Transverse colon (tissue), 4 donors: ENCODE measurements at places on chromosomes 4 and X.

- no peak for DNase-seq
- H3K4me1 ChIP-seq: peaks cover 9% of the 10 kb centered on the region
- H3K27ac ChIP-seq: no peak overlapping the region
- no peak overlapping the region for H3K4me3 ChIP-seq
- no peaks in the 10 kb centered on the region for H3K36me3 ChIP-seq
These were observed 33.2 kb upstream of the HTRA3 start for GRCh38 chr4:8236106-8236919.

DNA sequence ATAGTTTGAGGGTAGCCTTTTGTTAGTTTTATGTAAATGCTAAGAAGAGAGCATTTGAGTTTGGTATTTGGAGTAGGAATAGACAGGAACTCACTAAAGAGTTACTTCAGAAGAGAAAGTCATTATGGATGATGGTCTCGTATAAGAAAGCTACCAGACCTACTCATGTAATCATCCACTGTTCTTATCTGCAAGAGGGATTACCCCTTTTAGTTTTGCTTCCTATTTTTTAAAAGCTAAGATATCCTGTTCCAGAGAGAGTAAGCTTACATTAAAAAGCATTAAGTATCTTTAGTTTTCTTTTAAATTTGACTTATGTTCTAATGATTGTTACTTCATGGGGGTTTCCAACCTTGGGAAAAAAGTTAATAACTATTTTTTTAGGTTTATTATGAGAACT, 12.5 kb upstream of the ART3 start:
- DNase-seq: no peak
- peaks cover 19% of the 10 kb centered on the region for H3K4me1 ChIP-seq
- H3K27me3 ChIP-seq: no peaks in the 10 kb centered on the region
- no peak overlapping the region for H3K27ac ChIP-seq
- H3K36me3 ChIP-seq: no peaks in the 10 kb centered on the region

- H3K36me3 ChIP-seq: no peaks in the 10 kb centered on the region
- H3K27me3 ChIP-seq: no peaks in the 10 kb centered on the region
- H3K27ac ChIP-seq: no peak overlapping the region
- H3K4me1 ChIP-seq: no peaks in the 10 kb centered on the region
These were observed 27.1 kb upstream of the IGFBP7 start for GRCh38 chr4:57137261-57137660.

DNA sequence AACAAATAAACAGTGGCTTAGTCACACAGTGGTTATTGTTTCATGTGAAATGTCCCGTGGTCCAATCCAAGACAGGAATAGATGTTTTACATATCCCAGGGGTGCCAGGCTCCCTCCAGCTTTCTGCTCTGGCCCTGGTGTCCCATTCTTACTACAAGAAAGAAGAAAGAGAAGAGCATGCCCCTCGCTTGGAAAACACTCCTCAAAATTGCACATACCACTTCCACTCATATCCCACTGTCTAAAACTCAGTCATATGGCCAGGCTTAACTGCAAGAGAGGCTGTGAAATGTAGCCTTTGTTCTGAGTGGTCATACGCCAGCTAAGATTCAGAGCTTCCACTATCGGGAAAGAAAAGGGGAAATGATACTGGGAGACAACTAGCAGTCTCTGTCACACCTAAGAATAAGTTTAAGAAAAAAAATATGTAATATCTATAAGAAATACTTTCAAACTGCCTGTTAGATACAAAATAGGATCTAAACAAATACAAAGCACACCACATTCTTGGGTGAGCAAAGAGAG, 306.8 kb upstream of the FAM241A start:
- H3K4me3 ChIP-seq: no peak overlapping the region
- no peaks in the 10 kb centered on the region for H3K4me1 ChIP-seq
- DNase-seq: no peak
- no peak overlapping the region for H3K27ac ChIP-seq
- no peaks in the 10 kb centered on the region for H3K27me3 ChIP-seq
- no peaks in the 10 kb centered on the region for H3K36me3 ChIP-seq

DNA sequence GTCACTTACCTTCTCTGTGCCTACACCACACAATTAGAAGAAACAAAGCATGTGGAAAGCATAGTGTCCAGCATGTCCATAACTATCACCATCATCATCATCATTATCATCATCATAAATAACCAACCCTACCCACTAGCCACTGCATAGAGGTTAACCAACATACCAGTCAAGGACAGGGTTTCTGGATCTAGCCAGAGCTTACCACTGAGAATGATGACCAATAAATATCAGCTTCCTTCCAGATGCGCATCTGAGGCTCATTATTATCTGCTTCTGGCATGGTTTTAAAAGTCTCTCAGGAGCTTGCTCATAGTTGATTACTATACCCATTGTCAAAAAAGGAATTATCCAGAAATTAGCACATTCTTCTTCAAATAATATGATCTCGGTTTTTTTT, 25.5 kb upstream of the MYOZ2 start:
- no peak overlapping the region for H3K4me3 ChIP-seq
- no peak for DNase-seq
- no peak overlapping the region for H3K27ac ChIP-seq
- H3K4me1 ChIP-seq: peaks cover 10% of the 10 kb centered on the region

DNA sequence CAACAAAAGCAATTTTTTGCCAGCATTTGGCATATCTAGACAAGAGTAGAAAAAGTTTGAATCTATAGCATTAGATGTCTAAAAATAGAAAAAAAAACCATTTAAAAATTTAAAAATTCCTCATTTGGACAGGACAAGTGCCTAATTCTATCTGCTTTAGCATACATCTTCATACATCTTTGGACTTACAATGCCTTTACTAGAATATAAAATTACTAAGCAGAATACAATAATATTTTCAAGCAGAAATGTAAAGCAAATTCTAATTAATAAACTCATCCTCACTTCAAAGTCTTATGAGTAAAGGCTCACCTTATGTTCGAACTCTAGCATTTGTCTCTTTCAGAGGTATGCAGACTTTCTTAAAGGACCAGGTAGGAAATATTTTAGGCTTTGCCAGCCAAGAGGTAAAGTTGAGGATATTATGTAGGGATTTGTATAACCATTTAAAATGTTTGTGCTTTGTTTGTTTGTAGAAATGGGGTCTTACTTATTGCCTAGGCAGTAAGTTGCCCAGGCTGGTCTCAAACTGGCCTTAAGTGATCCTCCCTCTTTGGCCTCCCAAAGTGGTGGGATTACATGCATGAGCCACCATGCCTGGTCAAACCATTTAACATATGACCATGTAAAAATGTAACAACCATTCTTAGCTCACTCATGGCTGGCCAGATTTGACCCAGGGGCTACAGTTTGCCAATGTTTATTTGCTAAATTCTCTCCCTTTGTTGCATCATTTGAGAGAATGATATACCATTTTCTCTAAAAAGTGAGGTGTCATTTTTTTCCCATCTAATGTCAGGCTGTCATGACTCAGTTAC, 29.1 kb downstream of the UGDH start:
- H3K27ac ChIP-seq: no peak overlapping the region
- no peaks in the 10 kb centered on the region for H3K27me3 ChIP-seq
- no peaks in the 10 kb centered on the region for H3K4me1 ChIP-seq
- no peak overlapping the region for H3K4me3 ChIP-seq
- peaks cover 37% of the 10 kb centered on the region for H3K36me3 ChIP-seq
- DNase-seq: no peak

GRCh38 chr4:100278567-100278966, 88.3 kb upstream of the DDIT4L start:
- H3K27ac ChIP-seq: no peak overlapping the region
